Spleen (tissue), 13 donors: ENCODE measurements at places on chromosomes 1 and 21.

DNA sequence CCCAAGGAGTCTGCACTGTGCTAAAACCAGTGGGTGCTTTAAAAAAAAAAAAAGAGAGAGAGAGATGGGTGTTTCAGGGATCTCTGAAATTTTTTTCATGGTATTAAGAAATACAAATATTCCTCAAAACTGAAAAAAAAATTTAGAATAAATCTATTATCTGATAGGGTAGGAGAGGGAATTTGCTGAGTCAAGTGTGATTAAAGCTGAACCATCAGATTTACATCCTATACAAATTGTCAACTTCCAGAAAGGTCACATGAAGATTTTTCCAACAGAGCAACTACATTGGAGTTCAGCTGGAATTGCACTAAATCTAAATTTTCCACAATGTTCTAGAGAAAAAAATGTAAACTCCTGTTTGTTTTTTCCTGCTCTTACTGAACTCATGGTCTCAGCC, 79.3 kb upstream of the DSCAM start:
- DNase-seq, result no peak

GRCh38 chr1:193060938-193061337, 1.5 kb downstream of the RO60 start:
- DNase-seq, result no peak

DNA sequence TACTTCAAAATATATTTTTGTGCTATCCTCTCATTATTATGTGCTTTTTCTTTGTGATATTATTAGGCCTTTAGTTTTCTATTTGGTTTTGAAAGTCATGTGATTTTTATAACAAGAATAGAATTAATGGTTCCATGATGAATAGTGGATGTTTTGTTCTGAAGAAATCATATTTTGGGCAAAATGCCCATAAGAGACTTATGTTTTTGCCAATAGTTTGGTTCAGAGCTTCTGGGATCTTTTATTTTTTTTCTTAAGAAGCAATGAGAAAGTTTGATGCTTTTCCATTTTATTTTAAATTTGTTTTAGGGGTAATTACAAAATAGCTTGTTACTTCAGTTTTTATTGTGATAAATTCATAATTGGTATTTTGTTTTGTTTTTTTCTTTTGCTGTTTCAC, 49.8 kb downstream of the LYPLAL1 start:
- DNase-seq, result no peak

GRCh38 chr1:96649301-96649700, 72.3 kb upstream of the PTBP2 start:
- DNase-seq, result no peak

GRCh38 chr1:155048449-155049334, 2.4 kb upstream of the ADAM15 start:
- DNase-seq, result no peak
